GM12892 (cell line): ENCODE measurements at places on chromosomes 5 and 9.

- no peak for DNase-seq
Measured at GRCh38 chr5:174141398-174141797, 95.9 kb downstream of the NSG2 start.

DNA sequence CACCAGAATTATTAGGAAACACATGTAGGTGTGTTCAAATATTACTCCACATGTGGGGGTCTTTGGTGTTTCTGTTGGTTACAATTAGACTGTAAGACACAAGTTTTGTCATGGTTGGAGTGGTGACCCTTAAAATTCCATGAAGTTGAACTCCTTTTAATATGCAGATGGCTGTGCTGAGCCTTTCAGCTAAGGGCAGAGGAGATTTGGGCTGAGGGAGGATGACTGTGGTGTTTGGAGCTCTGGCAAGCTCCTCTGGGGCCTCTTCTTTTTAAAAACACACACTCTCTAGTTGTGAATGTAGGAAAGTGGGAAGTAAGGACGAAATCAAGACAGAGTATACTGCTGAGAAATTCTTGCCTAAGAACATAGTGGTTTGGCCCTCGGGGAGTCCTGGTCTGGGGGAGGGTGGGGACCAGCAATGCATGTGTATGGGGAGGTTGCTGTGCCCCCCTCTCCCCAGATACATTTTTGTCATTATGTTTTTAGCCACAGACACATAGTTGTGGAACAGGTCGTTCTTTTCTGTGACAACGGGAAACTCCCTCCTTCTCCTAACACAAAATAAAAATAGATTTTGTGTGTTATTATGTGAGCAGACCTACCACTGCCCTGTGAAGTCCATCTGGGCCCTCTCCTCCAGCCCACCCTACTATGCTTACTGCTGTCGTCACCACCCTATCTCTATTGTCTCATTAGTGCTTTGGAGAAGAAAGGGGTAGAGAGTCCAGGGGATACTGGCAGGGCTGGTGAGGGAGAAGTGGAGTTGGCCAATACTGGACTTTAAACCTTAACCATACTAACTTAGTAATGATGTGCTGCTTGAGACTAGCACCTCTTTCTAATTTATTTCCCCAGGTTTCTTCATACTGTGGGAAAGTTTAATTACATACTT is 10.0 kb downstream of the SMARCA2 start:
- DNase-seq, result no peak

DNA sequence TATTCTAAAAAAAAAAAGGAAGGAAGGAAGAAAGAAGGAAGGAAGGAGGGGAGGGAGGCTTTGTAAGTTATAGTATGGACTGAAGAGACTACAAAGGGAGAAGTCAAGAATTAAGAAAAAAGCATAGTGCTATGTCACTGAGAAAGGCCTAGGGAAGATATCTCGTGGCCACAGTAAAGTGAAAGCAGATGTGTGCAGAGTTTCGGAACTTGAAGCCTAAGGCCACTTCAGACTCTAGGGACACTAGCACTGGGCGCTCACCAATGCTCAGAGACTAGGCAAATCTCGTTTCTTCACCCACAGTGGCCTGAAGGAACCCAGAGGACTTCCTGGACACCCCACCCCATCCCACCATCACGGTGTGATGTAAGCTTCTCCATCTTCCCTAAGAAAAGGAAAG is 181.4 kb upstream of the TRPM3 start:
- DNase-seq, result no peak

DNA sequence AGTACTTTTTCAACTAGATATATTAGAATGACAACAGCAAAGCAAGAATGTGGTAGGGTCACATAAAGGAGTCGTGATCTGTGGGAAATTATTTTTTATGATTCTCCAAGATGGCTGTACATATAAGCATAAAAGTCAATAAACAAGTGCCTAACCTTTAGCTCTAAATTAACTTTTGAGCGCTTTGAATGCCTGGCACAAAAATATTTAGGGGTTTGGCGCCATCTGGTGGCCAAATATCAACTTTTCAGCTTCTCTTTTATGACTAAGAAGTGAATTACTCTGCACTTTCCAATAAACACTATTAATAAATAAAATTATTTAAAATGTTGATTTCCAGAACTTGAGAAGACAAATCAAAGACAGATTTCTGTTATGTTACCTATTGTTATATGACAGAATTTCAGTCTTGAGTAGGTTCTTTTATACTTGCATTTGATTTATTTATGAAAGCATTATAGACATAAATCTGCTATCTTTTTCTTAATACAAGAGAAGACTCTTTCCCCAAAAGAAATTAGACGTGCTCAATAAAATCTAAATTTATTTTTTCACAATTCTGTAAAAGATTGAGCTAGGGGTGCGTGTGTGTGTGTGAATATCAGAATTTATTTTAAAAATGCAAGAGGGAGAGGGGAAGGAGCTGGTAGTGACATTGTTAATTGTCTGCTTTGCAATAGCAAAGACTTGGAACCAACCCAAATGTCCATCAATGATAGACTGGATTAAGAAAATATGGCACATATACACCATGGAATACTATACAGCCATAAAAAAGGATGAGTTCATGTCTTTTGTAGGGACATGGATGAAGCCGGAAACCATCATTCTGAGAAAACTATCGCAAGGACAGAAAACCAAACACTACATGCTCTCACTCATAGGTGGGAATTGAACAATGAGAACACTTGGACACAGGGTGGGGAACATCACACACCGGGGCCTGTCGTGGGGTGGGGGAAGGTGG is 36.7 kb upstream of the ARRDC3 start:
- no peak for DNase-seq

- DNase-seq, result no peak
Measured at GRCh38 chr5:36662291-36662851, 56.0 kb downstream of the SLC1A3 start.

- no peak for DNase-seq
Measured at GRCh38 chr9:68750786-68751185, 45.7 kb downstream of the PIP5K1B start.

- no peak for DNase-seq
Measured at GRCh38 chr5:139611703-139612584, 36.2 kb upstream of the CXXC5 start.

- no peak for DNase-seq
Measured at GRCh38 chr9:15155323-15155722, 151.7 kb downstream of the TTC39B start.

DNA sequence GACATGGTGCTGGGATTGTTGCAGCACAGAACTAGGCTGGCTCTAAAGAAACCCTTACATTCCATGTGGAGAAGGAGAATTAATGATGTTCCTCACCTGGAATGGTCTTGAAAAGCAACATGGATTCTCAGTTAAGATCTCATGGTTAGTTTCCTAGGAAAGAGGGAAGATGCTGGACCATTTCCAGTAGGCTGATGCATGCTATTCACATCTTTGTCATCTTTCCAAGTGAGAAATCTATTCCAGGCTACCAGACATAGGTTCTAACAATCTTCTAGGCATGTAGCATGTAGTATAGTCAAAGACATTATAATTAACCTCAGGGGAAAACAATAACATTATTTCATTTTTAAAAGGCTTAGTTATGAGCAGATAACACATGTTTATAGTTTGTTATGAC is 44.3 kb downstream of the TMEM252 start:
- DNase-seq, result no peak

- DNase-seq, result no peak
Measured at GRCh38 chr5:40599676-40600075, 80.0 kb upstream of the PTGER4 start.

DNA sequence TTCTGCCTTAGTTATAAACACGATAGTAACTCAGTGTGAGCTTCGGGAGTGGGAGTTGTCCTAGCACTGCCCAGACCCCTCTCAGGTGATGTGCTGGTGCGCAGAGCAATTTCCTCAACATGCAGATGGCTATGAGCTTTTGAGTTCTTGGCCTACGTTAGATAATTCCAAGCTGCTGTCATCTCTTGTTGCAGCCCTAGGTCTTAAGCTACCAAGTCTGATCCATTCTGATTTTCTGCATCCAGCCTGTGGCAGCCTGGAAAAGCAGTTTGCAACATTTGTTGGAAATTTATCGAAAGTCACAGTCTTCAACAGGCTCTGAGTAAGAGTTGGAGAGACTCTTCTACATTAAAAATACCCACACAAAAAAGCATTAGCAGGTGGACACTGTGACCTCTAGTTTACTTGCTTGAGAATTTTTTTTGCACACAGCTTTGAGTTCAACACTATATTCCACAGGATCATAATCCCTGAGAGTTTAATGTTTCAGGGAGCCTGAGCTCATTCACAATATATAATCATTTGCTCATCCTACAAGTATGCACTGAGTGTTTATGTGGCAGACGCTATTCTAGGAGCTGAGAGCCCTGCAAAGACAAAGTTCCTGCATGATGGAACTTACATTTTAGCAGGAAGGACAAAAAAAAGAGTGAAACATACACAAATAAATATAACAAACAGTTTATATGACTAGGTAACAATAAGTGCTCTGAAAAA is 91.6 kb downstream of the UBE2QL1 start:
- DNase-seq, result no peak

DNA sequence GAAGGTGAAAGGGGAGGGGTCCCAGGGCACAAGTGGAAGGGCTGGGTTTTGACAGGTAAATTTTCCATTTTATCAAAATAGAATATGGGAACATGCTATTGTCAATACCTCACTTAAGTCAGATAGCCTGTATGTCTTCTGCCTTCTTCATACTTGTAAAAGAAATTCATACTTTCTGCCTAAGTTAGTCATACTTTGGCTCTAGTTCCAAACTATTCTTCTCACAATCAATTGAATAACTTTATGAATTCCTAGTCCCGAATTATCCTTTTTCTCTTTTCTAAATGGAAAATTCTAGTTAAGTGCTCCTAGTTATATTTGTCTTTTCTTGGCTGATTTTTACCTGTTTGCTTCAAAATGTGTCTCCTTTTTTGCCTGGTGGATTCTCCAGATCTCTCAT is 271.4 kb downstream of the CSNK1G3 start:
- DNase-seq, result no peak

DNA sequence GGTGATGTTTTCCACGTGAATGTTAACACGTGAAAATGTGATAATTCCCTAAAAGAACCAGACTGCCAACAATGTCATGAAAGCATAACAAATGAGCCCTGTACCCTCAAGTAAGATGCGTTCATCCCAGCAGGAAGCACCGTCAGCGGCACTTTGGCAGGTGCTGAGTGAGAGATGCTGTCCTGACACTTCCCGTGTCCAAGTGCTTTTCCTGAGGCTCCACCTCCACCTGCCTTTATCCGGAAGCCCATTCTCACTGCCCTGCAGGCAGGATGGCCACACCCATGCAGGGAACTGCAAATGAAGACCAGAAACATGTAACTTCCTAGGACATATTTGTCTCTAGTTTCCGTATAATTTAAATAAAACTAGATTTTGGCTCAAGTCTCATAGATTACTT is 238.0 kb upstream of the IRX2 start:
- DNase-seq, result no peak

DNA sequence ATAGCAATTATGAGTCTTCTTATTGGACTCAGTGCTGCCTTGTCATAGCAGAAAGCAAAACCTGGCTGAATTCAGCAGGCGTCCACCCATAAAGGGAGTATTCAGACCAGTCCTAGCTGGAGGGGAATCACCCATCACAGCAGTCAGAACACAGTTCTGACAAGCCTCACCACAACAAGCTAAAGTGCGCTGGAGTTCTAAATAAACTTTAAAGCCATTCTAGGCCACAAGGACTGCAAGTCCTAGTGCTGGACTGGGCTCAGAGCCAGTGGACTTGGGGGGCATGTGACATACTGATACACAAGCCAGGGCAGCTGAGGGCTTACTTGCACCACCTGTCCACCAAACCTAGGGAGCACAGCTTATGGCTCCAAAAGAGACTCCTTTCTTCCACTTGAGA is 115.3 kb upstream of the PCSK5 start:
- no peak for DNase-seq

DNA sequence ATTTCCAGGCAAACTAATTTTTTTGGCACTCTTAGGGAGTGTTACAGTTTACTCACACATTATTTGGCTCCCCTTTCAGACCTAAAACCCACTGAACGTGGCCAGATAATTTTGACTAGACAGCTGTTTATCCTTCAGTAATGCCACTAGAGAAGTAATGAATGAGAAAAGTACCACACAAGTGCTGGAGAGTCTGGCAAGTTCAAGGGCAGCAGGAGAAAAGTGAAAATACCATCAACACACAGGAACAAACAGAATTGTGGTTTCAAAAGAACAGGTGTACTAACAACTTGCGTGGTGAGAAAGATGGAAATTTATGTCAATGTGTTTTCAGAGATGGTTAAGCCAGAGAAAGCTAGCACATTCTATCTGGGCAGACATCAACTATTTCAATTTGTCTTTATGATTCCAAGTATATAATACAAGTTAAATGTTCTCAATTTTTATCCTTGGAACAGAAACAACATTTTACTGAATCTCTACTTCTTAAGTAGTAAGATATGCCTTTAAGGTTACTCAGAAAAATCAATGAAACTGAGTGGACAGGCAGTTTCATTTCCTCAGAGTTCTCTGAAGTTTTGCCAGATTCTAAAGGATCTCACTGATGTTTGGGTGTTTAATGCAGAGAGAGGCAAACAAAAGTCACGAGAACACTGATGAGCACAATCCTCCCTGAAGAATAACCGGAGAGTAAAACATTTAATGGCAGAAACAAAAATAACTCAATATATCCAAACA is 91.0 kb downstream of the ARSB start:
- no peak for DNase-seq

GRCh38 chr9:8723195-8723594 is 923.6 kb upstream of the DMAC1 start:
- DNase-seq, result no peak

DNA sequence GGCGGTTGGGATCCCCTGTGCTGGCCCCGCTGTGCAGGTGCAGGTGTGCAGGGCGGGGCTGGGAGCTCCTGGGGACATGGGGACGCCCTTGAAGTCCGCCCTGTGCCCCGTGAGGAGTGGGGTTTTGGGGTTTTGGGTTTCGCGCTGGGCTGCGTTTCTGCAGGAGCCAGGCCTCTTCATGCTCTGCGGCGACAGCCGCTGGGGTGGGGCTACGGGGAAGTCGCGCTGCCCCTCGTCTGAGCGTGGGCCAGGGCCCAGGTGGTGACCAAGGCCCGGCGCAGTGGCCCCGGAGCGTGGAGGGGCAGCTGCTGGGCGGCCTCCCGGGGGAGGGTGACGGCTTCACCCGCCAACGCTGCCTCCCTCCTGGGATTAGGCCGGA is 47.8 kb upstream of the IRX4 start:
- DNase-seq, result no peak

- no peak for DNase-seq
Measured at GRCh38 chr5:75603371-75603770, 7.9 kb upstream of the ANKDD1B start.

GRCh38 chr5:28374492-28374967 is 1336.1 kb upstream of the CDH9 start:
- DNase-seq, result no peak

GRCh38 chr9:108058135-108058814 is 568.7 kb upstream of the KLF4 start:
- no peak for DNase-seq

- no peak for DNase-seq
Measured at GRCh38 chr9:106766616-106767015, 96.3 kb upstream of the ZNF462 start.

- no peak for DNase-seq
Measured at GRCh38 chr9:94624629-94625028, 14.7 kb downstream of the FBP1 start.

DNA sequence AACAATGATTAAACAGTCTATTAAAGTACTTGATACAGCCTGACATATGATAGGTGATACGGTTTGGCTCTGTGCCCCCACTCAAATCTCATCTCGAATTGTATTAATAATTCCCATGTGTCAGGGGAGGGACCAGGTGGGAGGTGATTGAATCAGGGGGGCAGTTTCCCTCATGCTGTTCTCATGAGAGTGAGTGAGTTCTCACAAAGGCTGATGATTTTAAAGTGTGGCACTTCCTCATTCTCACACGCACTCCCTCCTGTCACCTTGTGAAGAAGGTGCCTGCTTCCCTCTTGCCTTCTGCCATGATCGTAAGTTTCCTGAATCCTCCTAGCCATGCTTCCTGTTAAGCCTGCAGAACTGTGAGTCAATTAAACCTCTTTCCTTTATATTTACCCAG is 40.1 kb upstream of the TARS1 start:
- DNase-seq, result no peak
